ENCODE measurements at places on chromosomes 4 and X.

- DNase-seq = no peak
These were observed 68.1 kb upstream of the OTUD4 start for GRCh38 chr4:145248502-145248901.

DNA sequence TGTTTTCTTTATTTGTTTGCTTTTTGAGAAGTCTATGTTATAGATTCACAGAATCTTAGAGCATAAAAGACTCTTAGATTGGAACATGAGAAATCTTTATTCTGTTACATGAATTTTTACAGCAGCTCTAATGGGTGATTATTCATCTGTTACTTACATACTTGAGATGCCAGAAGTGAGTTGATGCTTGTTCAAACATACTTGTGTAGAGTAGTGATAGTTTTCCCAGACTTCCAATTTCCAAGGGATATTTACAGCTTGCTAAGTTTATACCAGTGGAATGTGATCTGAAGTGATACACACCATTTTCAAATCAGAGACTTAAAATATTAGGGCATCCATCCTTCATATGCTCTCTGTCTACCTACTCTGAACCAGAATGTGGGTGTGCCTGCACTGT is 252.9 kb upstream of the SMIM31 start:
- no peak for DNase-seq

GRCh38 chr4:109233570-109233969 is 68.9 kb downstream of the COL25A1 start:
- DNase-seq = no peak

GRCh38 chrX:39967348-39967747 is 130.4 kb downstream of the BCOR start:
- DNase-seq = no peak

- DNase-seq = no peak
These were observed 80.8 kb upstream of the BMPR1B start for GRCh38 chr4:94676970-94677369.

- DNase-seq = peak; percentile 42
These were observed 112.9 kb downstream of the AMMECR1 start for GRCh38 chrX:110204986-110205385.

DNA sequence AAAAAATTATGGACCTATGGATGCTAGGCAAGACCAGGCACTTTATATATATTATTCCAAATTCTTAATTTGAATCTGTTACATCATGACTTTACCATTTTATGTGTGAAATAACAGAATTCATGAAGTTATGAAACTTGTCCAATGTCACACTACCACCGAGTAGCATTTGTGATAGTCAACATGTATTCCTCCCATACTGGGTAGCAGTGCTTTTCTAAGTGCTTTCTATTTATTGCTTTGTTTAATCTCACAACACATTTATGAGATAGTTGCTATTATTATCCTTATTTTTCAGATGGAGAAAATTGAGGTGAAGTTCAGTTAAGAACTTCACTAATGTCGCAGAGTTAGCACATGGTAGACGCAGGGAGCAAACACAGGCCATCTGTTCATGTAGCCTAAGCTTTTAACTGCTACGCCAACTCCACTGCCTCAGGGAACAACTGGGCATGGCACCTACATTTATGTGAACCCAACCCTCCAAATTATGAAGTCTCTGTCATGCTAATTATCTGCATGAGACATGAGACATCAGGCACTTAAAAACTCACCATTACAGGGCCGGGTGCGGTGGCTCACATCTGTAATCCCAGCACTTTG is 20.8 kb downstream of the GUCY1A1 start:
- DNase-seq = no peak

DNA sequence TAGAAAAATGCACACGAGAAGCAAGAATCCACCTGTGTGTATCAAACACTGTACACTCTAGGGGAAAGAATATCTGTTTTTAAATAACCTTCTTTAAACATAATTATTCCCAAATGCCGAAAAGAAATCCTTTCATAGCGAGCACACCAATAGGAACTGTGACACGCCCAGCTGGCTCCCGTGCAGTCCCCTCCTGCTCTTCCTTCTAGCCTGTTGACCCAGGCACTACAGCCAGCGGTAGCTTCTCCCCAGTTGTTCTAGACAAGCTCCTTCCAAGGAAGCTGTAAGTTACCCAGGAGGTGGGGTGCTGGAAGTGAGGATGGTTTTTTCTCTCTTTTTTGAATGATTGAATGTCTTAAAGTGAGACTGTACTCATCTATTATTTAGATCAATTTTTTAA is 19.5 kb upstream of the NOCT start:
- no peak for DNase-seq

GRCh38 chrX:18890049-18890381 is 93.9 kb downstream of the PHKA2 start:
- DNase-seq = no peak

GRCh38 chrX:148929686-148930085 is 429.3 kb downstream of the AFF2 start:
- DNase-seq = peak; percentile 28

- DNase-seq = no peak
These were observed 36.8 kb downstream of the RTL5 start for GRCh38 chrX:72094894-72095293.
